ENCODE measurements at places on chromosomes 1 and 21. TPM values are rescaled to one million over a fixed set of nuclear protein-coding genes. Genes with fewer than 3 reads are reported as not detected.
A peak's percentile ranks its signal among the peaks of the same experiment; 100 is the strongest.

GRCh38 chr1:171446386-171446785 lies 38.9 kb upstream of the PRRC2C start:
- DNase-seq: no peak

Gene BMP8A
- total RNA-seq: 0.41 TPM

- no peak for DNase-seq
Measured at GRCh38 chr1:200977071-200977754, 46.3 kb downstream of the KIF21B start.

Gene AADACL3
- not detected for total RNA-seq

DNA sequence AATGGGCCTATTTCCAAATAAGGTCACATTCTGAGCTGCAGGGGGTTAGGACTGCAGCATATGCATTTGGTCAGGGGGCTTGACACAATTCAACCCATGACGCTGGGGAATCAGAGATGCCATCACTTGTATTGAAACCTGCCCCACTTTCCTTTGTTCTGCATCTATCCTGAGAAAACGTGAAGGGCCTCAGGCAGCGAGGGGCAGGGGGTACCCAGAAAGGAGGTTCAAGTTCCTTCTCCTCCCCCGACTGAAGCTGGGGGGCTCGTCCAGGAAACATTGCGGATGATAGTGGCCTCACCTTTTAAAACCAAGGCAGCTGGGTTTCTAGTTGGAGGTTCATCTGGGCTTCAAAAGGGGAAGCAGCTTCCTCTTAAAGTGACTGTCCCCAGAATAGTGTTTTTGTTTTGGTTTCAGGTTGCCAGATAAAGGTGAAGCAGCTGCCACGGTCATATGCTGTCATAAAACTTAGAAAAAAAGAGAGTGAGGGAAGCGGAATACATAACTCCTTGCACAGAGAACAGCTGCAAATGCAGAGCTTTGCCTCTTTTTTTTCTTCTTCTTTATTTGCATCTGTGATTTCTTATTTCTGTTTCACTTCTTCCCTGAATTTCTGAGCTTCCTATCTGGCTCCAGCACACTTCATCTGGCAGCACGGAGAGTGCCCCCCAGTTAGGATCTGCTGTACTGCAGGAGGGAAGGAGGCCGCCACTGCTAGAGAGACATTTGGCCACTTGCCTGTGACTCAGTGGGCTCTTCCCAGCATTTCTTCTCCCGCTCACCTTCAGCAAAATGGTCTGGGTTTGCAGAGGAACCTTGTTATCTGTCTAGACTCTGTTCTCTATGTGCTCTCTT lies 142.0 kb downstream of the AJAP1 start:
- no peak for DNase-seq

DNA sequence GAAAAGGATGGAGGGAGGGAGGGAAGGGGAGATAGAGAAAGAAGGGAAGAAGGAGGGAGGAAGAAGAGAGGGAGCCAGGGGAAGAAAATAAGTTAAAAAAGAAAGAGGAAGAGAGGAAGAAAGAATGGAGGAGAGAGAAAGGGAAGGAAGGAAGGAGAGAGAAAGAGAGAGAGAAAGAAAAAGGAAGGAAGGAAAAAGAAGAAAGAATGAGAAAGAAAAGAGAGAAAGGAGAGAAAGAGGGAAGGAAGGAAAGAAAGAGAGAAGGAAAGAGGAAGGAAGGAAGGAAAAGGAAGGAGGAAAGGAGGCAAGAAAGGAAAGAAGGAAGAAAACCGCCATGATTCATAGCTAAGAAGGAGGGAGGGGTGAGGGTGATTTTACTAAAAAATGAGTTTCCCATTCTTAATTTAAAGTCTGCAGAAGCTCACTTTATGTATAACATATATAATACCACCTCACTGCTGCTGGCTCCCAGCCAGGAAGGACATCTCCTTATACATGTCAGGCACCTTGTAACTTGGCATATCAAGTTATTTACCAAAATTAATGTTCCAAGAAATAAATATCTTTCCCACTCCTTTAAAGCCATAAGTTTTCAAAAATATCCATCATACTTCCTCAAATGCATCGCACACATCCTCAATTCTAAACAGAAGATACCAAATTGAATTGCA lies 46.0 kb upstream of the OLIG2 start:
- no peak for DNase-seq

Gene BRDT
- not detected for total RNA-seq

Gene PAPPA2
- total RNA-seq: 6.1 TPM

GRCh38 chr1:87599569-87599968 lies 270.9 kb downstream of the LMO4 start:
- DNase-seq: no peak

Gene PHF13
- 14.3 TPM for total RNA-seq

Gene WDR64
- not detected for total RNA-seq

Gene RPS6KC1
- total RNA-seq: 79.5 TPM

- peak; percentile 71 for DNase-seq
Measured at GRCh38 chr1:198937231-198938031, 298.6 kb downstream of the PTPRC start.

GRCh38 chr1:29232387-29232786 lies 1.7 kb upstream of the MECR start:
- no peak for DNase-seq

DNA sequence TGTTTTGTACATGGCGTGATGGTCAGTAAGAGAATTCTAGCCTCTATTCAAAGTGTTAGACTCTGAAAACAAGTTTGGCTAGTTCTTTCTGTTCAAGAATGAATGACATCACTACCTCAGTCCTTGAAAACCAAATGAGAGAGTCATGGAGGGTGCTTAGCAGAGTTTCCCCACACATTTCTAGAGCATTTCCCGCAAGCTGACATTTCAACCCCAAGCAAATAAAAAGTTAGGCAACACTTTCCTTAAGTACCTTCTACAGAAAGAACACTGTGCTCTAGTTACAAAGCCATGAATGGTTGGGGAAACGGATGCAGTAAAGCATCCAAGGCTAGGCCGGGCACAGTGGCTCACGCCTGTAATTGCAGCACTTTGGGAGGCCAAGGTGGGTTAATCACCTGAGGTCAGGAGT lies 47.9 kb upstream of the SLC44A3 start:
- DNase-seq: no peak

DNA sequence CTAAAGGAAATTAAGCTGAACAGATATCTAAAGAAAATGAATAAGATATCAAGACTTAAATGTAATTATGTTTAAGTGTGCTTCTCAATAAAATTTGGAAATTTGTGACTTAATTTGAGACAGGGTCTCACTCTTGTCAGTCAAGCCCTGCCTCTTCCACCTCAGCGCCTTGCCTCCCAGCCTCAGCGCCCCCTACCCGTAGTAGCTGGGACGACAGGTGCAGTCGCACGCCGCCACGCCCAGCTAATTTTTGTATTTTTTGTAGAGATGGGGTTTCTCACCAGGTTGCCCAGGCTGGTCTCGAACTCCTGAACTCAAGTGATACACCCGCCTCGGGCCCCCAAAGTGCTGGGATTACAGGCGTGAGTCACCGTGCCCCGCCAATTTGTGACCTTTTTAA lies 117.0 kb downstream of the CLEC20A start:
- DNase-seq: no peak

DNA sequence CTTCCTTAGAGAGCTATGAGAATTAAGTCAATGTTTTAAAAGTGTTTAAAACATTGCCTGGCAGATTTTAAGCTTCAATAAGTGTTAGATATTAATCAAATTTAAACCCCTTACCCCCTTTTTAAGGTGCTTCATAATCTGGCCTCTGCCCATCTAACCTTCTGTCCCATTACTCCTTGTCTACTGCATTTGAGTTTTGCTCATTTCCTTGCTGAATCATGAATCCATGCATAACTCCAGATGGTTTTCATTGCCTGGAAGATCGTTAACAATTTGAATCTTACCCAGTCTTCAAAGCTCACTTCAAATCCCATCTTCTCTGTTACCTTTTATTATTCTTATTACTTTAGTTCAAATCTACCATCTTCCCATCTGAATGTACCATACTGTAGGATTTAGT lies 4.6 kb downstream of the HJV start:
- no peak for DNase-seq

GRCh38 chr1:218803351-218803997 lies 370.2 kb upstream of the LYPLAL1 start:
- no peak for DNase-seq
